ENCODE measurements at places on chromosomes 16 and 17.

DNA sequence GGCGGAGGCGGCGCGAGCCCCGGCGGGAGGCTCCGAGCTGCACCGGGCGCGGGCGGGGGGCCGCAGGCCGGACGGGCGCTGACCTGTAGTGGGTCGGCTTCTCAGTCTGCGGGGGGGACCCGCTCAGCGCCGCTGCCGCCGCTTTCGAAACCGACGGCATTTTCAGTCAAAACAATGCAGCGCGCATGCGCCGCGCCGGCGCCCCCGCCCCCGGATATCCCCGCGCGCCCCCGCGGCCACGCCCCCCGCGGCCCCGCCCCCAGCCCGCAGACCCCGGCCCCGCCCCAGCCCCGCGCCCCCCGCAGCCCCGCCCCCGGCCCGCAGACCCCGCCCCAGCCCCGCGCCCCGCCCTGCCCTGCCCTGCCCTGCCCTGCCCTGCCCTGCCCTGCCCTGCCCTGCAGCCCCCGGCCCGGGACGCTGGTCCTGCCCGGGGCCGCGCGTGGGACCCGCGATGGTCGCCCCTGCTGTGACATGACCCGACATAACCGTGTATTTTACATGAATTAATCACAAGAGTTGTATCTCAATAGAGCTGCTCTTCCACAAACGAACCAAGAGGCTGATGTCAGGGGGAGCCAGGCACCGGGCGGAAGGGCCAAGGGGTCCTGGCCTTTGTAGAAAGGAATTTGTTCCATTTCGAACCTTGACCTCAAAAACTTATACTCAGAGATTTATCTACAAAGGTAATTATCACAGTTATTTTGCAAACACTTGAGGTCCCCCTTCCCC lies at the start of gene UNKL:
Gene UNKL, minus strand, starts transcription at position 173 of the 729 bp plus-strand sequence. Its CDS starts 13 bp downstream, at position 160.
- DNase-seq = peak; percentile 33

GRCh38 chr17:81719410-81720266 lies 7.6 kb downstream of the SLC25A10 start:
- no peak for DNase-seq

- DNase-seq = no peak
Observed at GRCh38 chr17:28466521-28467048, 6.9 kb upstream of the SLC13A2 start.

DNA sequence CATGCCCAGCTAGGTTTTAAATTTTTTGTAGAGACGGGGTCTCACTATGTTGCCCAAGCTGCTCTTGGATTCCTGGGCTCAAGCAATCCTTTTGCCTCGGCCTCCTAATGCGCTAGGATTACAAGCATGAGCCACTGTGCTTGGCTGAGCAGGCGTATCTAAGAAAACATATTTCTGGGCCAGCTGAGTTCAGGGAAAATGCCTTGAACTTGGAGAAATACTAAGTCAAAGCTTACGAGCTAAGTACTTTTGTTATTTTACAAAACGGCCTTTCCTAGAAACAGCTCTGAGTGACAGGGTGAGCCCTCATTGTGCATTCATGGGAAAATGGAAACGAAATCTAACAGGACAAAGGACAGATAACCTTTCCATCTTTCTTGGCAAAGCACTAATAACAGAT lies 24.7 kb downstream of the DNAI2 start:
- no peak for DNase-seq

DNA sequence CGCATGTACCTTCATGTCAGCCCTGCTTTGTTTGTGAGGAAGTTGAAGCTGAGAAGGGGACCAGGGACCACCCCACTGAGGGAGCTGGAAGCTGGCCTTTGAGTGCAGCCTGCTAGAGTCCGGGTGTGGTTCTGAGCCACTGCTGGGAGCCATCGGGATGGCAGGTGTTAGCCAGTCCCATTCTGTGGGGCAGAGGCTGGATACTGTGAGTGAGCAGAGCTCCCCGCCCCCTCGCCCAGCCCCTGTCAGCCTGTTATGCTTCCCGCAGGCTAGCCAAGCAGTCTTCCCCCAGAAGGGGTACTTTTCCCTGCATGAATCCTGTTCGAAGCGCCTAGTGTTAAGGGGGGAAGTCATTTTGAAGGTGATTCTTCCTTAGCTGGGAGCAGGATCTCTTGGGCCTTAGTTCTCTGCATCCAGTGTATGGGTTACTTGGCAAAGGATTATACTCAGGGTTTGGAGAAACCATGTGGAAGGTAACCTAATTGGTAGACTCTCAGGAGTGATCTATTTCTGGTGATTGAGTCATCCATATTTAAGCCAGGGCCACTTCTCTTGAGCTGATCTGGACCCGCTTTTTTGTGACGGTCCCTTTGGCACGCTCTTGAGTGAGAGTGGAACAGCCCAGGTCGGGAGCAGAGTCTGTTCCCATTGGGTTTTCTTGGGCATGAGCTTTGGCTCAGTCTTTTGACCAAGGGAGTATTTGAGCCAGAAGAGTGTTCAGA lies 23.8 kb downstream of the AKAP1 start:
- no peak for DNase-seq

GRCh38 chr16:67430977-67431774 lies at the start of gene HSD11B2:
HSD11B2 (plus strand) TSS chr16:67431121; CDS start chr16:67431249, 128 bp downstream.
- DNase-seq = peak; percentile 46

DNA sequence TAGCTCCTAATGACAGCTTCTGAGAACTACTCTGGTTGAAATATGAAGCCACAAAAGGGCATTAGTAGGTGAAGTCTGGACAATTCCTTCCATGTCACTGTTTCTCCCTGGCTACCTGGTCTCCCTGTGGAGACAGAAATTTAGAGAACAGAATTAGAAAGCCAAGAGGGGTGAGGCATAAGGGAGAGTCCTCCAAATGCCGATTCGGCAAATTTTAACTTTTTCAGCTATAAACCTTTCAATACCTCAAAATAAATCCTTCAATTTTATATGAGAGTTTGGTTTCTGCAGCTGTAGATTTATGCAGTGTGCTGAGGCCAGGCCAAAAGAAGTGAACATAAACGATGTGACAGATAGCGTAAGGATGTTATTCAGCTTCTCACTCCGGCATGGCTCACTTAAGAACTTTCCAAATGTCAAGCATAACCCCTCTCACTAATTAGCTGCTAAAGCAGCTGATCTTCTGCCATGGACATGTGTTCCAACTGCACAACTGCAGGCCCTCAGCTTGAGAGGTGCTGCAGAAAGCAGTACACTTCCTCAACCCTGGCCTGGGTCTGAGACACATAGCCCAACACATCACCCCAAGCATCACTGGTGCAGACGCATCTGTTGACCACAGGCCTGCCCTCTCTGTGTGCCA lies 247.9 kb upstream of the SOX9 start:
- DNase-seq = no peak

DNA sequence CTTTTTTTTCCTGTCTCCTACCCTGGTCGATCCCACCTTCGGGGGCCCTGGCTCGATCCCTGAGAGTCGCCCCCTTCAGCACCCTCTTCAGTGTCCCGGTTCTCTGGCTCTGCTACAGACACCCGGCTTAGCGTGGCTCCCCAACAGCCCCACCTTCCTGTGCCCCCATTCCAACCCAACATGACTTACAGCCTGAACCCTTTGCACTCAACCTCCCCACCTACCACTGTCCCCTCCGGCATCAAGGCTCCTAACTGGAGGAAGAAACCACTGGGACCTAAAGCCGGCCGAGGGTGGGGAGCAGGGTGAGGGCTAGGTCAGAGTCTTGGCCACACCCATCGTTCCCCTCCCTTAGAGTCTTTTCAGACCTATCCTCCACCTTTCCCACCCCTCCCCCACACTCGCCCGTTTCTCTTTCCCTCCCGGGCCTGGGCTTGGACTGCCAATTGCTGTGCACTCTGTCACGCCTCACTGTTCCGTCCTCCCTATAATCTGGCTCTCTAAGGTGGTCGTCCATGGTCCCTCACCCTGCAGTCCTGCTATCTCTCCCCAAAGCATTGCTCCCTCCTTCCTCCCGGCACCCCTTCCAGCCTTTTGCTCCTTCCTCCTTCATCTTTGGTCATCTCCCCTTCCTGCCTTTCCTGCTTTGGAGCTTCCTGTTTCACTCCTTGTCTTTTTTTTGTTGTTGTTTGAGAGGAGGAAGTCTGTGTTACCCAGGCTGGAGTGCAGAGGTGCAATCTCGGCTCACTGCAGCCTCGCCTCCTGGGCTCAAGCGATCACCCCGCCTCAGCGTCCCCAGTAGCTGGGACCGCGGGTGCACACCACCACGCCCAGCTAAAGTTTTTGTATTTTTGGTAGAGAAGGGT lies 890 bp upstream of the CLDN7 start:
- DNase-seq = no peak

- no peak for DNase-seq
Observed at GRCh38 chr17:44972953-44973352, 4.8 kb upstream of the C1QL1 start.

DNA sequence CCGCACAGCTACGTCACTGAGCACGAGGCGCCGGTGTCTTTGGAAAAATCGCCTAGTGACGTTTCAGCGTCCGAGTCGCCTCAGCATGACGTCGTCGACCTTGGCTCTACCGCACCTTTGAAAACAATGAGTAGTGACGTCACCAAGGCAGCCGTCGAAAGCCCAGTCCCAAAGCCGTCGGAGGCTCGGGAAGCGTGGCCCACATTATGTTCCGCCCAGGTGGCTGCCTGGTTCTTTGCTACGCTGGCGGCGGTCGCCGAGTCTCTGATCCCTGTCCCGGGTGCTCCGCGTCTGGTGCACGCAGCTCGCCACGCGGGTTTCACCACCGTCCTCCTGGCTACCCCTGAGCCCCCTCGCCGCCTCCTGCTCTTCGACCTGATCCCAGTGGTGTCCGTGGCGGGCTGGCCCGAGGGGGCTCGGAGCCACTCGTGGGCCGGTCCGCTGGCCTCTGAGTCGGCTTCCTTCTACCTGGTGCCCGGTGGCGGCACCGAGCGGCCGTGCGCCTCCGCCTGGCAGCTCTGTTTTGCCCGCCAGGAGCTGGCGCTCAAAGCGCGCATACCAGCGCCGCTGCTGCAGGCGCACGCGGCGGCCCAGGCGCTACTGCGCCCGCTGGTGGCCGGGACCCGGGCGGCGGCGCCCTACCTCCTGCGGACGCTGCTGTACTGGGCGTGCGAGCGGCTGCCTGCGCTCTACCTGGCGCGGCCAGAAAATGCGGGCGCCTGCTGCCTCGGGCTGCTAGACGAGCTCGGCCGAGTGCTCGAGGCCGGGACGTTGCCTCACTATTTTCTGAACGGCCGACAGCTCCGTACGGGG lies 1.5 kb downstream of the TMEM102 start:
- DNase-seq = peak; percentile 79

- peak; percentile 28 for DNase-seq
Observed at GRCh38 chr16:70746040-70746707, 54.8 kb downstream of the VAC14 start.

GRCh38 chr16:70438969-70439862 lies at the start of gene ST3GAL2:
ST3GAL2 (minus strand) TSS chr16:70439100; CDS start chr16:70398530, 40,570 bp downstream.
- peak; percentile 89 for DNase-seq

- no peak for DNase-seq
Observed at GRCh38 chr16:83305092-83305491, 502.7 kb upstream of the HSBP1 start.

DNA sequence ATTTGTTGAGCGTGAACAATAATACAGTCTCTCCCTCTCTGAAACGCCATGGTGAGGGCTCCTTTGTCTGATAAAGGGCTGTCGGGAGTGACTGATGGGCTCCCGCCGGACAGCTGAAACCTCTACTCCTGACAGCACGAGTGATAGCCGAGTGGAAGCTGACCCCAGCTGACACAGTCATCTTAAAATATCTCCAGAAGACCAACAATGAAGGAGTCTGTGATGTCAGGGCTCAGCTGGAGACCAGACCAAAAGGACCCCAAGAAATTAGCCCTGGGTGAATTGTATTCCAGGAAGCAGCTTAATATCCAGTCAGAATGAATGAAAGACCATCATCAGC lies 22.4 kb downstream of the CCDC182 start:
- no peak for DNase-seq

DNA sequence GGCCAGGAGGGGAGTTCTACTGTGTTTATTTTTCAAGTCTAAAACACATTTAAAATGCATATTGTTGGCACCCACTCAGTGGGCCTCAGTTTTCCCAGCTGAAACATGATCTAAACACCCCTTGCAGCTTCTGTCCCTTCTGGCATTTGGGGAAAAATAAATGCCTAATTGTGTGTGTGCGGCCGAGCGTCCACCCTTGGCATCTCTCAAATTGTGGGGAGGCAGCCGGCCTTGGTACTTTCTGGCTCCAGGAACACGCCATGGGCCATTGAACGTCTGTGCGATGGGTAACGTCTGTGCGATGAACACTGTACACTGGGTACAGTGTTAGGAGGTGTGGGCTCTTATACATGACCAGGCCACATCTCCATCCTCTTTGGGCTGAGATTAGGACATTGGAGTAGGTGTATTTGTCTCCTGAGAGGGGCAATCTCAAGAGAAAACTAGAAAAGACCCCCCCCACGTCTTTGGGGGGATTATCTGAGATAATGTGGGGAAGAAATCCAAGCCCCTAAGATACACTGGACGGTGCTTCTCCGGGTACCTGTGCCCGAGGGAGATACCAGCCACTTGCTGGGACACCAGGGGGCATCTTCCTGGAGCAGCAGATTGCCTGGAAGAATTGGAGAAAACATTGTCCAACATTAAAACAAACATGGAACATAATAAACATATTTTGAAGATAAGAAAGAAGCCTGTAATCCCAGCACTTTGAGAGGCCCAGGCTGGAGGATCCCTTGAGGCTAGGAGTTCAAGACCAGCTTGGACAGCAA lies 54.9 kb downstream of the RAB11FIP4 start:
- no peak for DNase-seq

- no peak for DNase-seq
Observed at GRCh38 chr16:74738113-74738541, 36.5 kb downstream of the FA2H start.

GRCh38 chr17:49588726-49589576 lies 13.3 kb downstream of the NXPH3 start:
- no peak for DNase-seq

GRCh38 chr17:82767041-82767754 lies 15.3 kb downstream of the TBCD start:
- DNase-seq = peak; percentile 54

- no peak for DNase-seq
Observed at GRCh38 chr16:52925143-52925542, 127.6 kb downstream of the CHD9NB start.

DNA sequence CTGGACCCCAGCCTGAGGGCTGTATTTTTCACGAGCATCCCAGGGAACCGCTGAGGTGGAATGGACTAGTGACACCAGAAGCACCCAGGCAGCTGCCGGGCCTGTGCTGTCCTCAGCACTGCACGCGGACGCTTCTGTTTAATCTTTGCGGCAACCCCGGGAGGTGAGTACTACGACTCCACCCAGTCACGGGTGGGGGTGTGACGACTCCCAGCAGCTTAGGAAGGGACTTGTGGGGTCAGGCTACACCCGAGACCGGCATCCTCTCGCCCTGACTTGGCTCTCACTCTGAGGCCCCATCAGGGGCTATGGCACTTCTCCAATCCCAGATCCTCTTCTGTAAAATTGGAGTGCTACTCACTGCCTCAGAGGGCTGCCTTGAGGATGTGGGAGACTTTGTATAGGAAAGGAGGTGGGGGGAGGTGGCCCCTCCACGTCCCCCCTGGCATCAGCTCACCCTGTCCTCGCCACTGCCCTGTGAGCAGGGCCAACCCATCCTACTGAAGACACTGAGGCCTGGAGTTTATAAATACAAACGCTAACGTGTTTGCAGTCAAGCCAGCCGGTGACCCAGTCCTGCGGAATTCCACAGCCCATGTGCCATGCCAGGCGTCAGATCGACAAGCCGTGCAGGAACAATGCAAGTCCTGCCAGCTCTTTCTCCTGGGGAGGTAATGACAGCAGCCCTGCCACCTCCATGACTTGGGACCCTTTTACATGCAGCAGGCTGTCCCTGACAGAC lies 44.4 kb downstream of the PPL start:
- peak; percentile 18 for DNase-seq

GRCh38 chr17:77437017-77437416 lies 296.2 kb downstream of the SEC14L1 start:
- no peak for DNase-seq

- DNase-seq = peak; percentile 20
Observed at GRCh38 chr16:53053967-53054669, 673 bp upstream of the CHD9 start.

All from NCI-H2081 (cell line).